A549 (cell line): ENCODE measurements at places on chromosomes 16 and 17.

DNA sequence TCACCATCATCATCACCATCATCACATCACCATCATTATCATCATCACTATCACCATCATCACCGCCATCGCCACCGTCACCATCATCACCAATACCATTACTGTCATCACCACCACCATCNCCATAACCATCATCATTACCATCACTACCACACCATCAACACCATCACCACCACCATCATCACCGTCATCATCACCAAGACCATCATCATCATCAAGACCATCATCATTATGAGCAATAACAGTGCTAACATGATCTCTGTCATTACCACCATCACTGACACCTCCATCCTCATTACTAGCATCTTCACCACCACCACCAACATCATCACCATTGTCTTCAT, 16.1 kb upstream of the ZNF469 start:
- no peak for DNase-seq

DNA sequence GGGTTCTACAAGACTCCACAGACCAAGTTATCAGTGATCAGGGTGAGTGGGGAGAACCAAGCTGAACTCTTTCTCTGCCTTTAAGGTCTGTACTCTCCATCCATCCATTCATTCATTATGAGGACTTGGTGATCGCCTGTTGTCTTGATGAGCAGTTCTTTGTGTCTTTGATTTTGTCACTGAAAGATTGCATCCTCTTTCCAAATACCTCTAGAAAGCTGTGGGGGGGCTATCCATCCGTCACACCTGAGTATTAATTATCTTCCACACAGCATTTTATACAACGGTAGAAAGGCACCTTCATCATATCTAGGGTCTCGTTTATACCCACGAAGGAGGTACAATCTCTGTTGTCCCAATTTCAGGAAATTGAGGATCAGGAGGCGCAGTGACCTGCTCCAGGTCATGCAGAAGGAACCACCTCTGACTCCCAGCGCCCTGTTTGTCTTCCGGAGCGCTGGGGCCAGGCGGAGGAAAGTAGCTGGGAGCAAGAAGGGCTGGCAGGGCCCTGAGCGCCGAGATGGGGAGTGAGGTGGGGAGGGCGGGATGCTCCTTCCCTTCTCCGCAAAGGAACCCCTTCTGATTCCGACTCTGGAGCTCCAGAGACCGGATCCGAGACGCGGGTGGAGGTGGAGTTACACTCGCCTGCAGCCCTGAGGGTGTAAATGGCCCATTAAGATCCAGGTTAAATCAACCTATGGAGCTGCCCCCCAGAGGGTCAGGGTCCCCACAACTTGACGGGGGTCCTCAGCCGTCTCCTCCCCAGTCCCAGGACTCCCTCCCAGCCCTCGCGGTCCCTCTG, 605 bp upstream of the ABAT start:
- DNase-seq, result no peak

GRCh38 chr17:6775871-6776405, at the start of gene FBXO39:
Gene FBXO39 (plus strand): TSS chr17:6776215. CDS start chr17:6779869, 3,654 bp downstream.
- no peak for DNase-seq

DNA sequence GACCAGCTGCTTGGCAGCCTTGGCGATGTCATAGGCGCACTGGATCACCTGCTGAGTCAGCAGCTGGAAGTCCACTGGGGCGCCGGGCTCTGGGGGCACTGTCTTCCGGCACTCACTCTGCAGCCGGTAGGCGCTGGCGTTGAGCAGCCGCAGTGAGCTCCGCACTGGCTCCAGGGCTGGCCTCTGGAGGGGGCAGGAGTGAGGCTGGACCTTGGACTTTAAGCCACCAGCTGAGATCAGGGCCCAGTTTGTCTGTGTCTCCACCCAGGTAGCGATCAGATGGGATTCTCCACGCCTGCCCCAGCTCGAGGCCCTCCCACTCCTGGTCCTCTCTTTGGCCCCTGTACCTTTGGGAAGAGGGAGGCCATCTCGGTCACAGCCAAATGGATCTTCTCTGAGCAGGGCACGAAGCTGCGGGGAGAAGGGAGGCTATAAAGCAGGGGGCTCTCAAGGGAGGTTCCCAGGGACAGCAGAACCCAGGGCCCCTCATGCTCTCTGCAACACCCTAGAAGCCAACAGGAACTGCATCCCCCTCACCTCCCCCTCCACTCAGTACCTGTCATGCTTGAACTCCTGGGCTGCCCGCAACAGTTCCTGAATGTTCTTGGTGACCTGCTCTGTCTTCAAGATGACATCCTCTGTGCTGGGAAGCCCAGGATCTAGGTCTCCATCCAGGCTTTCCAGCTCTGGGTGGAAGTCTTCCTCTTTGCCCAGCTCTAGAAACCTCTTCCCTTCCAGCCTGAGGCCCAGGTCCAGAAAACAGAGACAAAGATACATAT, 6.4 kb downstream of the TP53I13 start:
- no peak for DNase-seq

DNA sequence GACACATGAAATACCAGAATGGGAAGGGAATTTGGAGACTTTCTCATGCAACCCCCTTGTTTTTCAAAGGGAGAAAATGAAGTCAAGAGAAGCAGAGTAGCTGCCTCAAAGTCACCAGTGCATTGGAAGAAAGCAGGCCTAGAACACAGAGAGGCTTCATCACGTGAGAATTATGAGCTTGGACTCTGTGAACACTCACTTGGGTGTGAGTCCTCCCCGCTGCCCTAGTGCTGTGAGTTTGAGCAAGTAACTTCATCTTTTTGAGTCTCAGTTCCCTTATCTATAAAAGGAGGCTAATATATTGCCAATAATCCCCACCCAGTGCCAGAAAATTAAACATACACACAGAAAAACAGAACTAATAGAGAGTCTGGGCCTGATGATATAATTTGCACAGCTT, 315.8 kb downstream of the XYLT1 start:
- DNase-seq, result no peak

- no peak for DNase-seq
These were observed 8.8 kb downstream of the CTRB2 start for GRCh38 chr16:75198135-75198600.

DNA sequence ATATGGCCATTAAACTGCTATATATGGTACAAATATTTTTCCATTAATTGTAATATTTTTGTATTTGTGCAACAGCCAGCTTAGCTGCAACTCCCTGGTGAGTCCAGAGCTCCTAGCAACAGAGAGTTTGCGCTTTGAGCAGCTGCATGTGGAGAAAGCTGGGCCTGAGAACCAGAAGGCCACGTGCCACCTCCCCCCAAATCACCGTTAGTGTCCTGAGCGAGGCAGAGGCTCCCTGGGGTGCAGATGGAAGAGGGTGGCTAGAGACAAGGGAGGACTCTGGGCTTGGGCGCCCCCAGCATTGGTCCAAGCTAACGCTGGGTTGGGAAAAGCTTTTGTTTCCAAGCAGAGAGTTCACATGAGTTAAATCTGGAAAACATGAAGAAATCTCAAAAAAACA, 41.6 kb downstream of the HSBP1 start:
- no peak for DNase-seq

- DNase-seq, result no peak
These were observed 133.4 kb downstream of the MAP2K6 start for GRCh38 chr17:69547947-69548346.

DNA sequence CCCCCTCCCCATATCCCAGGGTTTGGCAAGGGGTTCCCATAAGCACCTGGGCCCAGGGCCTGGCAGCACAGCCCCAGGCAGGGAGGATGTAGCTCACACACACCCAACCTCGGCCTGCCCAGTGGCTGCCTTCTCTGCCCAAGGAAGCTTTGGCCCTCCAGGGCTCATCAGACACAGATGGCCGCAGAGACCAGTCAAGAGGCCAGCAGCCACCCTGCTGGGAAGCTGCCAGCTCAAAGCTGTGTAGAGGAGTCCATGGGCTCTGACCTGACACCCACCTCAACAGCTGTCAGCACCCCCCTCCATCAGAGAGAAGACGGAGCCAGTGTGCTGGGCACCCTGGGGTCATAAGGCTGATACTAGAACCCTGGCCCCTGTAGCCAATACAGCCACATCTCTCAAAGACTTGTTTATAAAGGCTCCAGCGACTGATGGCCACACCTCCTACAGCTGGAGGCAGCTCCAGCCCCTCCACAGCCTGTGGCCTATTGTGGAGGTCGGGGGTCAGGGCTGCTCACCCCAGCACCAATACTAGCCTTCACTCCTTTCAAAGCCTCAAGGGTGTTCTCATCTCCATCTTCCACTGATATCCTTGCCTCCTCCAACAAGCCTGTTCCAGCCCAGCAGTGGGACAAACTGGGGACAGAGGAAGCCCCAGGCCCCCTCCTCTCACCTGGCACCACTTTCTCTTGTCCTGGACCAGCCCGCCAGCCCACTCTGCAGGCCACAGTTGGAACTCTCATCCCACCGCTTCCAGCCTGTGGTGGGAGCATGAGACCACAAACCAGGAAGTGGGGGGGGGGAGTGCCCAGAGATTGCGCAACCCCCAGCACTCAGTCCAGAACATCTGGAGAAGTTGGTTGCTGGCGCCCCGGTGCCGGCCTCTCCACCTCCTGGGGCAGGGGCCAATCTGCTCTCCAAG, 2.2 kb upstream of the MPG start:
- DNase-seq, result no peak
